H4 (cell line): ENCODE measurements at places on chromosomes 7 and 10. TPM values are rescaled to one million over a fixed set of nuclear protein-coding genes. Genes with fewer than 3 reads are reported as not detected.
A peak's percentile ranks its signal among the peaks of the same experiment; 100 is the strongest.

TLL2 gene
- 0.31 and 0.64 TPM in 2 replicates for total RNA-seq

HELLS gene
- 32.2 and 94.1 TPM in 2 replicates for total RNA-seq

MMRN2 gene
- total RNA-seq = 0.12 and 1.8 TPM in 2 replicates

PURB gene
- 19.8 and 21.1 TPM in 2 replicates for total RNA-seq

GRCh38 chr10:28385748-28386502, 83.1 kb upstream of the MPP7 start:
- DNase-seq = no peak

- DNase-seq = no peak
Measured at GRCh38 chr10:86753638-86754434, 2.6 kb upstream of the BMPR1A start.

GRCh38 chr7:11757153-11757552, 74.8 kb downstream of the THSD7A start:
- no peak for DNase-seq

DNA sequence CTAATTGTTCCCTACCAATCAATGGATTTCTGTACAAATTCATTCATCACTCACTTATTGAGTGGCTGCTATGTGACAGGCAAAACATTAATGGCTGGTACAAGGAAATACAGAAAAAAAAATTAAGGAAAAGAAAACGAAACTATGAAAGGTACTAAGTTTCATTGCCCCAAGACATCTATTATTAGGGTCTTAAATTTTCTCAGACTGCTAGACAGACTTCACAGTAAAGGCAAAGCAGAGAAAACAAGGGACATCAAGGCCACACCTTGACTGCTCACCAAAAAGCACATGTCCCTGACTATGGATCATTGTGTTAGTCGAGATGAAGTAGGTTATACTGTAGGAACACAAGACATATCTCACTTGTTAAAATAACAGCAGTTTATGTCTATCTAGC, 36.5 kb downstream of the DGKI start:
- no peak for DNase-seq

DNA sequence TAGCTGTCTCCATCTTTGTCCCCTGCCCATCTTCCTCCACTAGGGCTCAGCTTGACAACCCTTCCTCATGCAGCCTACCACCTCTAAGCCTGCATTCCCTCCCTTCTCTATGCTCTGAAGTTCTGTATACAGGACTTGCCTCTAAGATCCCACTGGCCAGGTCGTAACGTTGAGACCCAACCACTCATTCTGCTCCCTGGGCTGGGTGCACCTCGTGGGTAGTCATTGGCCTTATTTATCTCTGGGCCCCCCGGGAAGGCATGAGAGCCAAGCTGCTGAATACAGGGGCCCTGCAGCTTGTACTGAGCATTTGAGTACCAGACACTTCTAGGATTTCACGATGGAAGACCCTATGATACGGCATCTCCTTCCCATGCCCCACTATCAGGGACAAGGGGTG, 31.2 kb downstream of the MYL10 start:
- no peak for DNase-seq

DNA sequence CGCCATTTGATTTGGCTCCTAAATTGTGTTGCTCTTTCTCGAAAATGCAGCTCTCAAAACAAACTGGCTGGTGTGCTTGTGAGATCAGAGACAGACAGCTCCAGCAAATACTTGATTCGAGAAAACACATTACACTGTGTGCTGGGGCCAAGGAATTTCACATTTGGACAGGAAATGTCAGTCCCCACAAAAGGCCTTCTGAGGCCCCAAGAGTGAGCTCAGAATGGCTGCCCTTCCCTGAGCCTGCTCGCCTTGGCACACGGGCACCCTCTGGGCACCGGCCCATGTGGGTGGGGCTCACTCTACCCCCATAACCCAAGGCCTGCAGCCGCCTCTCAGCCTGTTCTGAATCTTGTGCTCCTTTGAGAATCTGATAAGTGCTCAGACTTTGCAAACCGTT, 13.9 kb upstream of the HSPA12A start:
- no peak for DNase-seq

- DNase-seq = peak; percentile 52
Measured at GRCh38 chr10:79316671-79317431, 30.4 kb upstream of the PPIF start.

DNA sequence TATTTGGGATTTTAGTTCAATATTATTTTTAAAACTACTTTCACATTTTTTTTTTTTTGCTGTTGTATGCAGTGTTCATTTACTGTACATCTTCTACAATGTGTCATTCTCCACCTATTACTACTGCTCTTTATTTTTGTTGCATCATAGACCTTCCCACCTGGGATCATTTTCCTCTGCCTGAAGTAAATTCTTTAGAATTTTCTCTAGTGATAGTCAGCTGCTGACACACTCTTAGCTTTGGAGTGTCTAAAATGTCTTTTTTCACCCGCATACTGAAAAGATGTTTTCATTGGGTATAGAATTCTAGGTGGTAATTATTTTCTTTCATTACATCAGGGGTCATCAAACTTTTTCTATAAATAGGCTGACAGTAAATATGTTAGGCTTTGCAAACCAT, 30.5 kb downstream of the CFAP43 start:
- no peak for DNase-seq
